ENCODE measurements at places on chromosomes 11 and 22. TPM values are rescaled to one million over a fixed set of nuclear protein-coding genes. Genes with fewer than 3 reads are reported as not detected.

DNA sequence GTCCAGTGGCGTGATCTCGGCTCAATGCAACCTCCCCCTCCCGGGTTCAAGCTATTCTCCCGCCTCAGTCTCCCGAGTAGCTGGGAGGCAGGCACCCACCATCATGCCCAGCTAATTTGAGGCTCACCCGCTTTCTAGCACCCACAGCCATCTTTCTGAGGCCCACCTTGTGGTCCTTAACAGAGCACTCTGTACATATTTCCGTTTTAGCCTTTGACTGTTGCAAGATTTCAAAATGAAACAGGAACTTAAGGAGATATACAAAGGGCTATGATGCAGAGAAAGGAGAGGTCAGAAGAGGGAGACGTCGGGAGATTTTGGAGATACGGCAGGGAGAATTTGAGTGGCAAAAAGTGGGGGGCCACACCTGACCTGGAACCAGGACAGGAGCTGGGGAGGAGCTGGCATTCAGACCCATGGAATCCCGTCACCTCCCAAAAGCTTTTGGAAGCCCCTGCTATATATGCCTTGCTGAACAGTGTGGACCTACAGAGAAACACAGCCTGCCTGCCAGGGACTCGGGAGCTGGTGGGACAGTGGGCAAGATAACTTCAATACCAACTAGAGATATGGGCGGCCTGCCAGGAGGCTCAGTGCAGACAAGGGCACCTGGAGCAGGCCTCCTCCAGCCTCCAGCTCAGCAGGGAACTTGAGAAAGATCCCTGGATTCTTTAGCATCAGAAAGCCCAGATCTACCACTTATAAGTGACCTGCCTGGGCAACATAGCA lies 8.0 kb upstream of the CLCF1 start:
- DNase-seq = no peak

- DNase-seq = no peak
Observed at GRCh38 chr11:35313066-35313759, 106.1 kb downstream of the SLC1A2 start.

GRCh38 chr11:45104790-45105084 lies 41.7 kb upstream of the PRDM11 start:
- no peak for DNase-seq

QSER1 gene
- total RNA-seq = 19.3 TPM

UBQLN3 gene
- not detected for total RNA-seq

DNA sequence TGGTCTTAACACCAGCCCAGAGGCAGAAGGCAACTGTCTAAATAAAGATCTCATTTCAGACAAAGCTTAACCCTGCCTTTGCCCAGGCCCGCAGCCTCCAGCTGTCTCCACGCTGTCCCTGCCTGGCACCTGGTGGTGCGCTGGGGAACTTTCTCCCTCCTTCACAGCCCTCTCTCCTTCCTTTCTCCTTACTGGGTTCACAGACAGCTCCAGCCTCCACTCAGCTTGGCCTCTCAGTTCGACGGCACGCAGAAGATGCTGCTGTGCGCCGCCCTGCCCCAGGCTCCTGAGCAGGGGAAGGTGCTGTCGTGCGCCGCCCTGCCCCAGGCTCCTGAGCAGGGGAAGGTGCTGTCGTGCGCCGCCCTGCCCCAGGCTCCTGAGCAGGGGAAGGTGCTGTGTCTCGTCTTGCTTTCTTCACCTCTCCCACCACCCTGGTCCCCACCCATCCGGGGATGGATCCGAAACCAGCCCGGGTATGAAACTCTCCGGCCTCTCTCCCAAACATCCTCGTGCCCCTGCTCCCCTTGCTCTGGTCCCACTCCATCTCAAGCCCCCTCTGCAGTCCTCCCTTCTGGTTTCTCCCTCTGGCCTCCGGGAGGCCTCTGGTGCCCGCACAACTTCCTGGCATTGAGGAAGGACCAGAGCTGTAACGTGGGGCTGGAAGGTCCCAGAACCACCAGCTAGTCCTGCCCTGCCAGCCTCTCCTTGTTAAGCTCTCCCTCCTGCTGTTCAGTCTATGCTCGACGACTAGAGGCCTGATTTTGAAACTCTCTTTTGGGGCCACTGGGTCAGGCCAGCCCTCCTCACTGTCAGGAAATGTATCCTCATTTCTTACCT lies 22.9 kb upstream of the JAM3 start:
- no peak for DNase-seq

Data from HT1080 (cell line).